ENCODE measurements at places on chromosomes 12 and 14. TPM values are rescaled to one million over a fixed set of nuclear protein-coding genes. Genes with fewer than 3 reads are reported as not detected.

TAPBPL gene
- total RNA-seq, result 3.6 TPM

MMP19 gene
- total RNA-seq, result 0.38 TPM

IL23A gene
- total RNA-seq, result 0.34 TPM

ERP27 gene
- not detected for total RNA-seq

OTX2 gene
- total RNA-seq, result not detected

BRMS1L gene
- total RNA-seq, result 10.4 TPM

Measured in A549 treated with AZD2906 at 1 μM for 4 hours (cell line).